ENCODE measurements at places on chromosomes 3 and 15.

DNA sequence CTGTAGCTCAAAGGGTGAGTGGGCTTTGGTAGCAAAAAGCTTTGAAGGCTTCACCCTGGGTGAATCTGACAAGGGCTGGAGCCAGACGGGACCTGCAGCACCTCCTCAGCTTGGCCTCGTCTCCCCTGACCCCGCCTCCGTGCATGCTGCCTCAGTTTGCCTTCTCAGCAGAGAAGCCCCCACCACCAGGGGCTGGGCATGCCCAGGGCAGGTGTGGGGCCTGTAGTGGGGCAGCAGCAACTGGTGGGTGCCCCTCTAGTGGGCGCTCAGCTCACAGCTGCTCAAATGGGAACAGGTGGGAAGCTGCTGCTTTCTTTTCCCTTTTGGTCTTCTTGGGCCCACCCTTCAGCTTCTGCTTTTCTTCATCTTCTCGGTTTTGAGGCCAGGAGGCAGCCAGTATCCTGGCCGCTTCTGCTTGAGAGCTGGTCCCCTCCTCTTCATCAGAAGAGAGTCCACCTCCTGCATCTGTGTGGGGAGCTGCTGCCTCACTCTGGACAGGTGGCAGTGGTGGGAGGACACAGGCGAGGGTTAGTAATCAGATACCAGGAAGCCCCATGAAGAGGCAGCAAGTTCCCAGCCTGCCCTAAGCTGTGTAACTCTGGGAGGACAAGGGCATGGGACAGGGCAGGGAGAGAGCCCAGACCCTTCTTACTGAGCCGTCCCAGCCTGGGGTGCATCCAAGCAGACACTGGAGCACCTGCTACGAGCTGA lies 21.0 kb downstream of the TMEM43 start:
- no peak for DNase-seq

- no peak for DNase-seq
These were observed 364.9 kb upstream of the RBMS3 start for GRCh38 chr3:28915741-28916500.

DNA sequence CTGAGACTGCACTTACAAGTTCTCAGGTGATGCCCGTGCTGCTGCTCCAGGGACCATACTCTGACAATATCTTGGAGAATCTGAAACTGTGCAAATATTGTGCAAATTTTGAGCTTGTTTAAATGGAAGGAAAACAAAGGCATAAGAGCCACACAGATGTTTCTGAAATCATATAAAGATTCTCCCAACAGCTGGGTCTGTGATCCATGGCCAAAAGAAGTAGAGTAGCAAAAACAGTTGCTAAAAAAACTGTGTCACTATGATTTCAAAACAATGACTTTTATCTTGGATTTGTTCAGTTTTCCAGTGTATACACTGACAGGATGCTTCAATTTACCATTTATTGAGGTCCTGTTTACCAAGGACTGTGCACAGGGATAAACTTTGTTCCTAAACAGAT lies 25.3 kb downstream of the NPTN start:
- no peak for DNase-seq

DNA sequence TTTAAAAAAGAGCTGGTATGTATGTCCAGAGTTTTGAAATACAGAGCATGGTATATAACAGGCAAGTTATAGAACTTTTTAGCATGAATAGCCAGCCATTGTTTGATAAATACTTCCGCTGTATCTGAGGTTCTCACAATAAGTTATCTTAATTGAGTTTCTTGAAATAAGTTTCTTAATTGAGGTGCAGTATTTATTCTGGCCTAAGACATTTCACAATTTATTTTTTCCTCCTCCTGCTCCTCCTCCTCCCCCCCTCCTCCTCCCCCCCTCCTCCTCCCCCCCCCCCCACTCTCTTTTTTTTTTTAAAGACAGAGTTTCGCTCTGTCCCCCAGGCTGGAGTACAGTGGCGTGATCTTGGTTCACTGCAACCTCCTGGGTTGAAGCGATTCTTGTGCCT lies 83.4 kb downstream of the VPS8 start:
- no peak for DNase-seq

GRCh38 chr3:97793420-97794019 lies 28.3 kb upstream of the CRYBG3 start:
- DNase-seq, result peak; percentile 6

DNA sequence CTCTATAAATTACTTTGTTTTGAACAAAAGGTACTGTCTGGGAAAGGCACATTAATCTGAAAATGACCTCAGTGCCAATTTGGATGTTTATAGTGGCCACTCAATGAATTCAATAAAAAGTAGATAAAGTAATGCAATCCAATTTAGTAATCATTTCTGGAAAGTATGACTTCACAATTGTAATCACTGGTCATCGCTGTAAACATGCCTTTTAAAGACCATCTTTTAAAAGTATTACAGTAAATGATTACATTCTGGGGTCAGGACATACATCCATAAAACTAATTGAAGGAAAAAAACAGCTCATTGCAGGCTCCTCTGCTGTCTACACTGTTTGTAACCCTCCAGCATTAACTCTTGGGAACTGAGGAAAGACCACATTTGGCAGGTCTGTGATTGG lies 43.2 kb downstream of the HRH1 start:
- peak; percentile 46 for DNase-seq

GRCh38 chr15:80890341-80891005 lies 99.1 kb downstream of the MESD start:
- DNase-seq, result no peak

- DNase-seq, result no peak
These were observed 53.6 kb upstream of the MINAR1 start for GRCh38 chr15:79378394-79379109.

DNA sequence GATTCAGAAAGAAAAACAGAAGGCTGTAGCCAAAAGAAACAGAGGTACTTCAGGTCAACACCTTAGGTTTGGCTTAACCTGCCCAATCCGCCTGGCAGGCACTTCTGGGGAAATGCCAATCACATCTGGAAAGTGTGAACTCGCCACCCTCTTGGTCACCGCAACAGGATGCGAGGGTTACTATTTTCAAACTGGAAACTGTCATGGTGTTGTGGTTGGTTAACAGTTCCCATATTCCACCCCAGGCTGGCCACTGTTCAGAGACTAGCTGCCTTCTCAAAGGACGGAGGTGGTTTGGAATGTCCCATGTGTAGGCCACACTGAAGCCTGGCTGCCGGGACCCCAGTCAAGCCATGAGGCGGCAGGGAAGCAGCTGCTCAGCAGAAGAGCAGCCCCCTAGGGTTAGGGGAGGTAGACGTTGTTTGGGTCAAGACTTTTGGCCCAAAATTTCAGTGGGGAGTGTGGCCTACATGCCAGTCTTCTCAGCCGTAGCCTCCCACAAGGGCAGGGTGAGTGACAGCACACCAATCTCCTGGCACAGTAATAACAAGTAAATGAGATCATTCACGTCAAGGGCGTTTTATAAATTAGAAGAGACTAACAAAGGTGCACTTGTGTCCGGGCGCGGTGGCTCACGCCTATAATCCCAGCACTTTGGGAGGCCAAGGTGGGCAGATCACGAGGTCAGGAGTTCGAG lies 54.6 kb downstream of the UMPS start:
- no peak for DNase-seq

- no peak for DNase-seq
These were observed 11.4 kb downstream of the SQOR start for GRCh38 chr15:45646220-45646619.

DNA sequence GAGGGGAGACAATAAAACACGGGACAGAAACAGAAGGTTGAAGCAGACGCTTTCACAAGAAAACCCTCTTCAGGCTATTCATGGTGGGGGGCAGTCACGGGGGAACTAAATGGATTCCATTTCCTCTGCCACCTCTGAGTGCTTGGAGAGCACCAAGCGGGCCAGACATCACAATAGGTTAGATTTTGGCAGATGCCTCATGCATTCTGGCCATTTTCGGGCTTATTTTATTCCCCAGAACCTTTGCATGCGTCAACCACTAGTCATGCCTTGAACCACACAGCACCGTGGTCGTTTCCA lies 82.2 kb downstream of the RORA start:
- DNase-seq, result no peak

DNA sequence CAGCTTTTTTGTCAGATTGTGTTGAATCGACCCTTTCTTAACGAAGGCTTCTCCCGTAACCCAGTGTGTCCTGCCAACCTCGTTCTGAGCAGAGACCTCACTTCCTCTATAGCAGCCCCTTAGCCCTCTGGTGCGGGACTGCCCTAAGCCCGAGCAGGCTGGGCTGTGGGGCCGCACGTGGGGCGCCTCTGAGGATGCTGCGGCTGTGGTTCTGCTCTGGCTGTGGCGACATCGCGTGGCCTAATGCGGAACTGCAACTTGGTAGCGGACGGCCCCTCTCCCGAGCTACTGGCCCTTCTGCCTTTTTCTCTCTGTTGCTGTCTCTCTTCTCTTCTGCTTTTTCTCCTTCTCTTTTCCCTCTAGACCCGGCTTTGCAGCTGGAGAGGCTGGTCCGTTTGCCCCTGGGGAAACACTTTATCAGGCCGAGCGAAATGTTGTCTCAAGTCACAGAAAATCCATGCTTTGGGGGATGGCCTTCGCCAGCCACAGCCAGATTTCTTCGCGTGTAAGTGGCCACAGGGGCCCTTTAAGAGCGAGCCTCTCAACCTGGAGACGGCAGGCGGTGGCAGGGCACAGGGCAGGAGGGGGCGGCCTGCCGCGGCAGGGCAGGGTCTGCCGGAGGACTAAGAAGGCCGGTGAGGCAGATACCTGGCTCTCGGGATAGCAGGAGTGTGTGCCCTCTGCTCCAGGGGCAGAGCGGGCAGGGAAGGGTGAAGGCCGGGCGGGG lies 19.4 kb upstream of the KIF23 start:
- DNase-seq, result no peak

- no peak for DNase-seq
These were observed 4.9 kb upstream of the TBC1D5 start for GRCh38 chr3:17747174-17747889.

DNA sequence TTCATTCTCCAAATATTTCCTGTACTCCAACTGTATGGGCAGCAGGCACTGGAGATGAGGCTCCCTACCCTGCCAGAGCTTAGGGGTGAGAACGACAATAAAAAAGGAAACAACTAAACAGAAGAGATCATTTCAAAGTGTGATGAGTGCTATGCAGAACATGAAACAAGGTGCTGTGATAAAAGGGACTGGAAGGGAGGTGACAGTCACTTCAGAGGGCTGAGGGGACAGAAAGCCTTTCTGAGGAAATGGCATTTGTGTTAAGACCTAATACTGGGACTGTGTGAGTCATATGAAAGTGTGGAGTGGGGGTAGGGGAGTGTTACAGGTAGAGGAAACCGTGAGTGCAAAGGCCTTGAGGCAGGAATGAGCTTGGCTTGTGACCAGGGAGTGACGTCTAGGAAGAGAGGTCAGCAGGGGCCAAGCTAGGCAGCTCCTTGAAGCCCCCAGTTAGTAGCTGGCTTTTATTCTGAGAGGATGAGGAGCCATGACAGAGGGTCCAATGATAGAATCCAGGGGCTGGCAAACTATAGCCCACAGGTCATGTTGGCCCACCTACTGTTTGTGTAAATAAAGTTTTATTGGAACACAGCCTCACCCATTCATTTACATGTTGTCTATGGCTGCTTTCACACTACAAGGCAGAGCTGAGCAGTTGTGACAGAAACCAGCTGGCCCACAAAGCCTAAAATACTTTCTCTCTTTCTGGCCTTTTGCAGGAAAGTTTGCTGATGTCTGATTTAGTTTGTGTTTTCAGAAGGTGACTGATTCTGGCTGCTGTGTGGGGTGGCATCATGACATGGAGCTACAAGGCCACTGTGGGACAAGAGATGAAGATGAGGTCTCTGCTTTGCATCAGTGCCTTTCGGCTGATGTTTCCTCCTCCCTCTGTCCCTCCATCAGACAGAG lies 56.6 kb downstream of the LSM3 start:
- no peak for DNase-seq

GRCh38 chr15:71386448-71387236 lies 271.4 kb downstream of the THSD4 start:
- DNase-seq, result no peak

- DNase-seq, result no peak
These were observed 89.9 kb upstream of the MITF start for GRCh38 chr3:69649120-69650065.

DNA sequence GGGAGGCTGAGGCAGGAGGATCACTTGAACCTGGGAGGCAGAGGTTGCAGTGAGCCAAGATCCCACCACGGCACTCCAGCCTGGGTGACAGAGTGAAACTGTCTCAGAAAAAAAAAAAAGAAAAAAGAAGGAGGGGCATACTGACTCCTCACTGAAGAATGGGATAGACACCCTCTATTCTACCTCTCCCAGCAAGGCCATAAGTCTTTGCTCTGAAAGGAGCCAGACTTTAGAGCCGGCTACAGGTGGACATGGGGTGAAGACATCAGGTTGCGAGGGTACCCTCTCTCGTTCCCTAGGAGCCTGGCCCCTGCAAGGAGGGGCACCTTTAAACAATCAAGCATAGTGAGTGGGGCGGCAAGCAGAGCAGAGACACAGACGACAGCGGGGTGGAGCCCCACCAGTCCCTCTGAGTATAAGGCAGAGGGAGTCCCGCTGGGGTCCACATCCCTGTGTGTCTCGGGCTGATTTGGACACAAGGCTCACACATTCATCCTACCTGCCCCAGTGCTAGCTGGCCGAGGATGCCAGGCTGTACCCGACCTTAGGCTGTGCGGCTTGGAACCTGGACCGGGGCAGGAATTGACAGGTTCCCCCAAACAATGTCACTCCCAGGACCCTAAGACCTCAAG lies 1.1 kb downstream of the GRAMD2A start:
- DNase-seq, result no peak

DNA sequence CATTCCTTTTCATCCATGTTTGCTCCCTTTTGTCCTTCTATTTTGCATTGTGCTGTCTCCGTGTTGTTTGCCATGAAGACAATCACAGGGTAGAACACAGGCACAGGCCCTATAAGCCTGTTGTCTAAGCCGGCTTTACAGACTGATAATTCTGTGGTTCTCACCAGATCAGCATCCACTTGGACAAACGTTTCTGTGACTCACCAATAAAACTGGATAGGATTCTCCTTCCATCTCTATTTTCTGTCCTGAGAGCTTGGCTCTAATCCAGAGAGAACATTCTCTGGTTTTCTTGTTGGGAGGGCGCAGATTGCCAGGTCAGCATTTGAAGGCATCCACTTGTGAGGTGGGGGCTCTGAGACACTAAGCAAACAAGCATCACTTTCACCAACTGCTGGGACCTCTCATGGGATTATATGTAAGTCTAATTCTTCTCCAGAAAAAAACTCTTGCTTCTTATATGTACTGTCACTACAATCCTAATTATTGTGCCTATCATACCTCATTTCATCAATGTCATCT lies 101.6 kb downstream of the ERC2 start:
- DNase-seq, result no peak

GRCh38 chr15:37698679-37699078 lies 235.8 kb upstream of the TMCO5A start:
- no peak for DNase-seq

- no peak for DNase-seq
These were observed 465.4 kb downstream of the RBMS3 start for GRCh38 chr3:29746163-29746760.

- no peak for DNase-seq
These were observed 1233.1 kb downstream of the OTOL1 start for GRCh38 chr3:162729686-162730085.

DNA sequence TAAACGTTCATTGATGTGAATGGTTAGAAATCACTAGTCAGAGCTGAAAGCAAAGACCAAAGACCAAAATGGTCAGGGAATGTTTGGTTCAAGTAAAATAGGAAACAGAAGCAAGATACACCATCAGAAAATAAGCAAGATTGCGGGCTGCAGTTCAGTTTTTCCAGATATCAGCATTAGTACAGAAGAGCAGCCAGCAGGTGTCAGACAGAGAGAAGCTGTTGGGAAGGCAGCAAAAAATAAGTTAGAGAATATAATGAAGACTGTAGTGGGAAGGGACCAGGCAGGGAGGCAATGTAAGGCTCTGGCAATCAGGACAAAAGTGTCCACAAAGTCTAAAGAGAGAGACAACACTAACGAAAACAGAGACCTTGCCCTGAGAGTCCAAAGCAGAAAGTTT lies 639.4 kb upstream of the NAALADL2 start:
- DNase-seq, result no peak
